Left renal pelvis (tissue), 4 donors: ENCODE measurements at places on chromosomes 16 and 17.

DNA sequence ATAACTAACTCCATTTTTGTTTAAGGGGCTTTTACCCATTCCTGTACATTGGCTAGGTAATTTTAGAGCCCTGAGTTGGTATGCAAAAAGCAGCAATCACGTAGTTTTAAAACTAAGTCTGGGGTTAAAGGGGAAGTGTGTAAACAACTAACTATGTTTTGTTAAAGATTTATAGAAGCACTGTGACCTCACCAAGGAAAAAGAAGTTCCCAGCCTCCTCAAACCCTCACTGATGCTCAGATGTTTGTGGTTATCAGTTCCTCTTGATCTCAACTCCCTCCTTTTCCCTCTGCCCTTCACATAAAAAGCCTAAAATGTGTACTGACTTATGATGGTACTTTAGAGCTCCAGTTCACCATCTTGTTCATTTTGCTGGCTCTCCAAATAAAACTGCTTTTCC, 119.9 kb upstream of the IRX6 start:
- DNase-seq: no peak

DNA sequence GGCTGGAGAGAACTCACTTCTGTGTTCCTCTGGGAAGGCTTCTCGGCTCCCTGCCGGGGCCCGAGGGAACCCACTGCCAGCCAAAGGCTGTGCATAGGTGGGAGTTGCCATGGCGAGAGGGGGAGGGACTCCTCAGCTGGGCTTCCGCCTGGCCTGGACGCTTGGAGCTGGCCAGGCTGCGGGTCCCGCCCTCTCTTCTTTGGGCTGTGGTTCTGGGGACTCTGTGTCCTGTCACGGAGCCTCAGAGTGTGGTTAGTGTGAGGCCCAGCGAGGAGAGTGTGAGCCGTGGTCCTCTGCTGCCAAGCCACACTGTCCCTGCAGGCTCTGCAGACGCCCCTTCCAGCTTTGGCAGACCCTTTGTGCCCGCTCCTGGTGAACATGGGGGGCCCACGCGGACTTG, 123.1 kb downstream of the OR1D5 start:
- DNase-seq: no peak

- DNase-seq: no peak
These were observed 4.3 kb downstream of the CNP start for GRCh38 chr17:41970901-41971331.

- DNase-seq: no peak
These were observed 15.9 kb downstream of the NARF start for GRCh38 chr17:82474223-82475010.

GRCh38 chr17:51402899-51403298, 142.6 kb downstream of the UTP18 start:
- no peak for DNase-seq

DNA sequence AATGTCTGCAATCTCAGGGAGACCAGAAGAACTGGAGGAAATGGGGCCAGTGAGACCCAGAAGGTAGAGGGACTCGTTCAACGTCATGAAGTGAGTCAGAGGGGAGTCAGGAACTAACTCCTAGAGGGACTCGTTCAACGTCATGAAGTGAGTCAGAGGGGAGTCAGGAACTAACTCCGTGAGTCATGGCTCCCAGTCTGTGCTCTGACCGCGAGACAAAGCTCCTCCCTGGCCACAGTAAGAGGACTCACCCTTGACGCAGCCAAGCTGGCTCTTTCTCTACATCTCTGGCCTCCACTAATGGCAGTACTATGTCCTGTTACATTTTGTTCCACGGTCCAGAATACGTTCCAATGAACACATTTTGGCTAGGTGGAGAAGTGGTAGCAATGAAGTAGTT, 902.5 kb downstream of the KCNJ2 start:
- no peak for DNase-seq

GRCh38 chr17:16214190-16215001, 938 bp downstream of the NCOR1 start:
- DNase-seq: no peak

- DNase-seq: no peak
These were observed 19.3 kb downstream of the CDH1 start for GRCh38 chr16:68756239-68756915.

DNA sequence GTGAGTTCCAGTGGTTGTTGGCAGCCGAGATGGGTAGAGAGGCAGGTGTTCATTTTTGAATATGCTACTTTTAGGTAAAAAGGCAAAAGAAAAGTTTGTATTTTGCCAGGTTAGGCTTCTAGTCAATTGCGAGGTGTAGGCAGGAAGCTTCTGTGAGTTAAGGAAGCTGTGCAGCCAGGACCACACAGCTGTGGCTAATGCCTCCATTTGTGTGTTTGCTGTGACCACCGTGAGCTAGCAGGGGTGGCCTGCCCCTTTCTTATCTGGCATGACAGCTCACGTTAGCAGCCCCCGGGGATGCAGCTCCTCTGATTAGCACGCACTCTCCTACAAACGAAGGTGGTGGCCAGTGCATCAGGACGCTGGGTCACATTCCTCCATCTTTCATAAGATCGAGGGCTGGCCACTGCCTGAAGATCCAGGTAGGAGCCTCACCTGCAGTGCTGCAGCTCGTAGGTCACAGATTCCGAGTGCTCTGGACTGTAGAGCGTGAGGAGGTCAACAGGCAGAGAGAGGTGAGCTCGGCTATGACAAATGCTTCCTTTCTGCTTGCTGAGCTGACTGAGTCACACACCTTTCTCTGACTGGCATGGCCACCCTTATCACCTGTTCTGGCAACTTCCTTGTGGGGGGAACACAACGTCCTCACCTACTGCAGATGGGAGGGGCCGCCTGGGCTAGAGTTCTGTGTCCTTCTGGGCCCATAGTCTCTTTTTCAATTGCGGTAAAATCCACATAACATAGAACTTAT, 244.4 kb downstream of the HS3ST3B1 start:
- DNase-seq: no peak

GRCh38 chr17:67312265-67312664, 54.1 kb downstream of the PSMD12 start:
- no peak for DNase-seq

- DNase-seq: no peak
These were observed at the start of gene HOXB4 for GRCh38 chr17:48577946-48578615. Gene HOXB4, minus strand, starts transcription at chr17:48578350. Its CDS starts 31 bp downstream, at chr17:48578319.

DNA sequence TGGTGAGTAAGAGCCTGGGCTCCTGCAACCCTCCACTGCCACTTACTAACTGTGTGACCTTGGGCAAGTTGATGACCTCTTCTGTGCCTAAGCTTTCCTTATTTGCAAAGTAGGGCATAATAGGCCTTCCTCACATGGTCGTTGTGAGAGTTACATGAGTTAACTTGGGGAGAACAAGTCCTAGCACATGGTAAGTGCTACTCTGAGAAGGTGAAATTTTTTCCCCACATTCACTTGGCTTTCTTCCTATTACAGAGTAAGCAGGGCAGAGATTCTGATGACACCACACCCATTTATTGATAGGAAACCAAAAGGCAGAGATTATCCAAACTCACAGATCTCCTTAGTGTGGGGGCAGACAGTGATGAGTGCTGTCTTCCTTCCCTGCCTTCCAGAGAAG, 1.6 kb downstream of the KCNH4 start:
- no peak for DNase-seq

DNA sequence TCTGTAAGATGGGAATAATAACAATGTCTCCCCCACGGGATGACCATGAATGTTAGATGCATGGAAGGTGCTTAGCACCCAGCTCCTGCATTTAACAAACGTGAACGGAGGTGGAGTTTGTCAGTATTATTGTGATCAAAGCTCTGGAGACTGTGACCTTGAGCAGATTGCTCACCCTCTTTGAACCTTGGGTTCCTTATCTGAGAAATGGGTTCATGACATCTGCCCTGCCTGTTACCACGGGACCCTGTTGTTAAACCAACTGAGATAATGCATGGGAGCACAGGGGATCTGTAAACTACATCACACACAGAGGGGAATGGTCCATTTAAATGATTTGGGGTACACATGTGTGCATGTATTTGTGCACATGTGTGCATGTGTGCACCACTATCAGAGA, 29.6 kb downstream of the MRM1 start:
- no peak for DNase-seq

GRCh38 chr17:73155410-73156165, 9.2 kb upstream of the SSTR2 start:
- DNase-seq: no peak

DNA sequence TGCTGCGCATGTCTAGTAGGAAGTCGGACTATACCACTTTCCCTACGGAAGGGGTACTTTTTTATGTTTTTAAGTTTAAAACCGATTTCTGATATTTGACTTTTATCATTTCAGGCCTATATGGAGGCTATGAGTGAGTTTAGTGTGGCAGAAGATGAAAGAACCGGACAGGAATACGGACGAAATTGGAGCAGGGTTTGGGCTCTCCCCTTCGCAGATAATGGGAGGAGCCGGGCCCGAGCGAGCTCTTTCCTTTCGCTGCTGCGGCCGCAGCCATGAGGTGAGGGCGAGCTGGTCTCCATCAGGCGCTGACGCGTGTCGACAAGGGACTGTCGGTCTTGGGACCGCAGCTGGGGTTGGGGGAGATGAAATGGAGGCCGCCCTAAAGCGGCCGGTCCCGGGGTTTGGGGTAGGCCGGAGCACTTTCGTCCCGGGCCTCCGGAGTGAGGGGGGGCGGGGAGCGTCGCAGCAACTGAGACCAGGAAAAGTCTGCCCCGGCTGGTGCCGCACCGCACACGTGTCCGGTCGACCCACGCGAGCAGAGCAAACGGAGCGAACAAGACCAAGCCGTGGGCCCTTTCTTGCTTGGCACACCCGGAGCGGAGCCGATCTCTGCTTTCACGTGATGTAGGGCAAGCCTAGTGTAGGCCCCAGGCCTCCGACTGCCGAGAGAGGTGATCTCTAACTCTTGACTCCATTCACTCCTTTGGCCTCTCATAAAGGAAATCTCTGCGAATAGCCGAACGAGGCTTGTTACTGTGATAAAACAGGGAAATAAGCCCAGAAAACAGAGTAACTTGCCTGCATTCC, at the start of gene RPL19:
TSS of gene RPL19 (plus strand) at position 214 of the 810 bp plus-strand sequence. CDS start at position 276, 62 bp downstream.
- no peak for DNase-seq

DNA sequence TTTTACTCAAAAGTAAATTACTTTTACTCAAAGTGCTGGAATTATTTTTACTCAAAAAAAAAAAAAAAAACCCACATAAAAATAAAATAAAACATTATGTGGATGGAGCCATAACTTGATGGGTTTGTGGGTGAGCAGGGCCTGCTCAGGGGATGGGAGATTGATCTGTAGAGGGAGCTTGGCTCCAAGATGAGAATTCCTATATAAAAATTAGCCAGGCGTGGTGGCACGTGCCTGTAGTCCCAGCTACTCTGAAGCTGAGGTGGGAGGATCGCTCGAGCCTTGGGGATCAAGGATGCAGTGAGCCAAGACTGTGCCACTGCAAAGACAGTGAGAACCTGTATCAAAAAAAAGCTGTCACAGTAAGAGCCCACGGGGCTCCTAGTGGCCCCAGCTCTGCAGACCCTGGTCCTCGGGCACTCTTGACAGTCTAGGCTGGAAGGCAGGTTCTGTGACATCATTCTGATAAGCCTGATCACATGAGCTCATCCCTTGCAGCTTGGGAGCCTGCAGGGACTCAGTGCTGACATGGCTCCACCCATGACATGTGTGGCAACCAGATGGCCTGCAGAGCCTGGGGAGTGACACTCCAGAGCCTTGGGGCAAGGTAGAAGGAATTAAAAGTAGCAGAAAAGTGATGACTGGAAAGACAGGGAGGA, 42.5 kb downstream of the ST3GAL2 start:
- DNase-seq: no peak

DNA sequence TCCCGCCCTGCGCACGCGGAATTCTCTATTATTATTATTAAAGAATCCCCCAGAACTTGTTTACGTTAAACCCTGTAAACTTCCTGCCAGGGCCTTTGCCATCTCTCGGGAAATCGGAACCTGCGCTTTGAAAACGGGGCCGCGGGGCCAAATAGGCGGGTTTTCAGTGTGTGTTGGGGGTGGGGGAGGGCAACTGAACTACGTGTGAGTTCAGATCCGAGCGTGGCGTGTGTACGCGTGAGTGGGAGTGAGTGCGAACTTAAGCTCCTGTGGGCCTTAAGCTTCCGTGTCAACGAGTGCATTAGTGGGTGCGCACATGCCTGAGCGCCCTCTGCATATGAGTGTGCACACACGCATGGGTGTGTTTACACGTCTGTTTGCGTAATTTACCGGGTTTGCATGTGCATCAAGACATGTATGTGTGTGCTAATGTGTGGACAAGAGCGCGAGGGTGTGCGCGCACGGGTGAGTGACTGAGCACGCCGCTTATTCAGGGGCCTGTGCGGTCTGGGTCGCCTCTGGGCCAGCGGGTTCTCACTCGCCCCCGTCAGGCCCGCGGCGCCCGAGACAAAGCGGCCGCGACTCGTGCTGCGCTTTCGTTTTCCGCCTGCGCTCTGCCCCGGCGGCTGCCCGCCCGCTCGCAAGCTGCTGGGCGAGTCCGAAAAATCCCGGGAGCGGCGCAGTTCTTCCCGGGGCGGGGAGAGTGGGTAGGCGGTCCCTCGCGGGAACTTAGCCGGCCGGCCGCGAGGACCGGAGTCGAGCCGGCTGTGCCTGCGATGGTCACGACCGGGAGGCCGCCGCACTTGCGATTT, 1.2 kb upstream of the FOXF1 start:
- no peak for DNase-seq
